Ascending aorta (tissue), 2 donors: ENCODE measurements at places on chromosomes 6 and 20. TPM values are rescaled to one million over a fixed set of nuclear protein-coding genes. Genes with fewer than 3 reads are reported as not detected.

DNA sequence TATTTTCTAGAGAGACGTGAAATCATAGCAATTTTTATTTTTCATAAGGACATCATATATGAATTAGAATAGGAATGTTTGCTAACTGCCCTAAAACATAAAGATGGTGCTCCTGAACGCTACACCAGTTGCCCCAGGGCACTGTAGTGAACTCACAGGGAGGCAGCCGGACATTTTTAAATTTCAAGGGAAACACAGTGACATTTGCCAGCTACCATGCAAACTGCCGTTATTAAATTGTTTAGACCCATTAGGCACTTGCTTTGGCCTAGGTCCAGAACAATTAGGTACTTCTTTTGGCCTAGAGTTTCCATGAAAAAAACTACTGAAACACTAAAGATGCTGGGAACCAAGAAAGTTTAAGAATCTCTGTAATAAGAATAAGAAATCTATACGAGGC, 24.9 kb upstream of the CFAP206 start:
- no peaks in the 10 kb centered on the region for H3K27me3 ChIP-seq
- H3K36me3 ChIP-seq = no peaks in the 10 kb centered on the region
- DNase-seq = no peak
- H3K4me3 ChIP-seq = no peak overlapping the region

DNA sequence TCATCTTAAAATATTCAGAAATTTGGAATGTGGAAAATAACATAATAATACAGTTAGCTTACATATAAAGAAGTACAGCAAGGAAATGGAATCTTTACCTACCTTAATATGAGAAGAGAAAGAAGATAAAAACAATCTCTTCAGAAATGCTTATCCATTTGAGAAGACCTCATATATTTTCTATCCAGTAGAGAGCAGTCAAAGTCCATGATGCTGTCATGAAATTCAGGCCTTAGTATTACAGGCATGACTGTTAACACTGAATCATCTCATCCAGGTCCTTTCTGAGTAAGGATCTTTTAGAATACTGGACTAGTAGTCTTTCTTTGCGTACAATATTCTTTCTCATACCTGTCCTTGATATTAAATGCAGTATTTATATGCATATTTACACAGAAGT, 713.4 kb downstream of the CD109 start:
- H3K27me3 ChIP-seq = no peaks in the 10 kb centered on the region
- H3K4me3 ChIP-seq = no peak overlapping the region
- H3K4me1 ChIP-seq = no peaks in the 10 kb centered on the region
- H3K27ac ChIP-seq = no peak overlapping the region
- no peaks in the 10 kb centered on the region for H3K36me3 ChIP-seq
- no peak for DNase-seq

DNA sequence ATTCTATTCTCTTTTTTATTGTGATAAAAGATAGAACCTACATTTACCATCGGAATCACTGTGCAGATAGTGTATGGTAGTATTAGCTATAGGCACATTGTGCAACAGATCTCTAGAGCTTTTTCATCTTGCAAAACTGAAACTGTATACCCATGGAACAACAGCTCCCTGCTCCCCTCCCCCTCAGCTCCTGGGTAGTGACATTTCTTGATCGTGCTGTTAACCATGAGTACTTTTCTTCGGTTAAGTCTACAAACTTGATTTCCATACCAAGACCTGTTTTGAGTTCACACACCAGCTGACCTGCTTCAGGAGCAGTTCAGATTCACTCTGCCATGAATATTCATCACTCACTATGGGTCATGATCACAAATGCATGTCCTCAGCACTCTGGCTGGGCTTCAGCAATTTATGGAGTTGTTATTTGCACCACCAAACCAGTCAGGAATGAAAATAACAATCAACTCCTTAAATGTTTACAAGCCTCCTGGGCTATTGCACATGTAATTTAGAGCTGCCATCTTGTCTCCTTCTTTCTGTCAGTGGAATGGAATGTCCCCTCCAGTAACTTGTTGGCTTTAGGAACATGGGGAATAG, 32.8 kb downstream of the PRDM1 start:
- no peak for DNase-seq
- H3K36me3 ChIP-seq = no peaks in the 10 kb centered on the region
- H3K4me1 ChIP-seq = no peaks in the 10 kb centered on the region
- H3K27ac ChIP-seq = no peak overlapping the region

REM1 gene
- 31.0 TPM for total RNA-seq

GRCh38 chr20:44572551-44573500, 9.6 kb upstream of the PKIG start:
- DNase-seq = peak; percentile 80
- peak overlapping the region; percentile 29 for H3K4me3 ChIP-seq
- H3K4me1 ChIP-seq = peaks cover 16% of the 10 kb centered on the region

- no peaks in the 10 kb centered on the region for H3K4me1 ChIP-seq
- H3K27ac ChIP-seq = no peak overlapping the region
- H3K4me3 ChIP-seq = no peak overlapping the region
- H3K36me3 ChIP-seq = no peaks in the 10 kb centered on the region
Observed at GRCh38 chr6:27505209-27506027, 32.5 kb upstream of the ZNF184 start.

DNA sequence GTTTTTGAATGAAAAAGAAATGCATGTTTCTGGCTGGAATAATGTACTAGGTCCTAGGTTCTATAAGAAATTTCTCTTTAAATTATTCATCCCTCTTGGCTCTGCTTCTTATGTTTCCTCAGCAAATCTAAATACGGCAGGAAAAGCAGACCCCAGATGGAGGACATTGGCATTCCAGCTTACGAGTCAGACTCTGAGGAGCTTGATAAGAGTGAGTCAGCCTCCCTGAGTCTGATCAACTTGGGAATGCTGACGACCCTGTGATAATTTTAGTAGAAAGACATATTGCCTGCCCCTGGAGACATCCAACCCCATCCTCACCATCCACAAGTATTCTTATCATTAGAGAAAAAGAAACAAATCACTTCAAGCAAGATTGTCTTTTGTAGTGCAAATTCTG, 509.7 kb upstream of the MARCKS start:
- DNase-seq = no peak
- H3K36me3 ChIP-seq = no peaks in the 10 kb centered on the region
- no peaks in the 10 kb centered on the region for H3K4me1 ChIP-seq
- H3K27ac ChIP-seq = no peak overlapping the region
- no peaks in the 10 kb centered on the region for H3K27me3 ChIP-seq

FAM184A gene
- total RNA-seq = 3.1 TPM

DNA sequence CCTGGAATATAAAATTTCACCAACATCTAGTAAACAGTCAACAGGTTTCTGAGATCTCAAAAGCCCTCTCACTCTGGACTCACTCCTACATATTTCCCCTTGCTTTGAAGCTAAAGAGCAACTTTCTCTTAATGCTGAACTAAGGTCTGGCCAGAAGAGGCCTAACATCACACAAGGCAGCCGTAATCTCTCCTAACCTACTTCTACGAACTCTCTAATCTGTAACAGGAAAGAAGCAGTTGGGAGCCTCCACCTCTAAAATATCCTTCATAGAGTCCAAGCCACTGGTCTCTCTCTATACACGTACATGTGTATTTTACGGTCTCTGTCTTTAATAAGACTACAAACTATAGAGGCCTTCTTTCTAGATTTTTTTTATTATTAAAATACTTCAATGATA, 72.0 kb downstream of the REV3L start:
- H3K27ac ChIP-seq = no peak overlapping the region
- H3K27me3 ChIP-seq = no peaks in the 10 kb centered on the region
- peaks cover 9% of the 10 kb centered on the region for H3K36me3 ChIP-seq

GRCh38 chr20:45103072-45103471, 2.1 kb upstream of the KCNS1 start:
- H3K27ac ChIP-seq = no peak overlapping the region
- H3K27me3 ChIP-seq = no peaks in the 10 kb centered on the region
- H3K4me3 ChIP-seq = no peak overlapping the region
- H3K4me1 ChIP-seq = no peaks in the 10 kb centered on the region

DNA sequence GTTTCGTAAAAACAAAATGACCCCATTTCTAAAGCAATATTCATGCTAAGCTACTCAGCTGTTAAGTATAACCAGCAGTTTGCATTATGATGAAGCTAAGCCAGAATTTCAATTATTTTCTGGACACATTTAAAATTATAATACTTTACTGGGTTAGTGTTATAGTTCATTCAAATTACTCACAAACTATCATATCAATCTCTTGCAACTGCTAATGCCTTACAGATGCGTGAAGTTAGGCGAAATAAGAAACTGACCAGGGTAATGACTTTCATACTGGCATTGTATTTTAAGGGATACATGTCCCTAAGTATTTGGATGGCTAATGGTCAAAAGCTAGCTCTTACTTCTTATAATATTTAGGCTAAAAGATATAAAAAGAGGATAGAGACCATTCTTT, 249.6 kb downstream of the TSHZ2 start:
- H3K4me3 ChIP-seq = no peak overlapping the region
- no peaks in the 10 kb centered on the region for H3K36me3 ChIP-seq
- no peaks in the 10 kb centered on the region for H3K4me1 ChIP-seq
- no peak overlapping the region for H3K27ac ChIP-seq

- no peaks in the 10 kb centered on the region for H3K4me1 ChIP-seq
- no peaks in the 10 kb centered on the region for H3K27me3 ChIP-seq
- no peak overlapping the region for H3K27ac ChIP-seq
- no peak overlapping the region for H3K4me3 ChIP-seq
- H3K36me3 ChIP-seq = no peaks in the 10 kb centered on the region
Observed at GRCh38 chr20:61389077-61389476, 137.0 kb downstream of the CDH4 start.

HSP90AB1 gene
- 354 TPM for total RNA-seq

RBM24 gene
- 5.4 TPM for total RNA-seq
